ENCODE measurements at places on chromosomes 13 and 19. TPM values are rescaled to one million over a fixed set of nuclear protein-coding genes. Genes with fewer than 3 reads are reported as not detected.

ZNF570 gene
- 13.2 TPM for total RNA-seq

SIGLEC12 gene
- total RNA-seq: not detected

ZNF418 gene
- total RNA-seq: 10.3 TPM

TMEM147 gene
- total RNA-seq: 56.6 TPM

MEIS3 gene
- 61.9 TPM for total RNA-seq

TMEM255B gene
- 0.50 TPM for total RNA-seq

MATK gene
- 0.15 TPM for total RNA-seq

SIGLEC10 gene
- not detected for total RNA-seq

PGLYRP1 gene
- total RNA-seq: not detected

POU4F1 gene
- not detected for total RNA-seq
